Dermis microvascular lymphatic vessel endothelial cell (primary cell): ENCODE measurements at places on chromosomes 2 and 18.

DNA sequence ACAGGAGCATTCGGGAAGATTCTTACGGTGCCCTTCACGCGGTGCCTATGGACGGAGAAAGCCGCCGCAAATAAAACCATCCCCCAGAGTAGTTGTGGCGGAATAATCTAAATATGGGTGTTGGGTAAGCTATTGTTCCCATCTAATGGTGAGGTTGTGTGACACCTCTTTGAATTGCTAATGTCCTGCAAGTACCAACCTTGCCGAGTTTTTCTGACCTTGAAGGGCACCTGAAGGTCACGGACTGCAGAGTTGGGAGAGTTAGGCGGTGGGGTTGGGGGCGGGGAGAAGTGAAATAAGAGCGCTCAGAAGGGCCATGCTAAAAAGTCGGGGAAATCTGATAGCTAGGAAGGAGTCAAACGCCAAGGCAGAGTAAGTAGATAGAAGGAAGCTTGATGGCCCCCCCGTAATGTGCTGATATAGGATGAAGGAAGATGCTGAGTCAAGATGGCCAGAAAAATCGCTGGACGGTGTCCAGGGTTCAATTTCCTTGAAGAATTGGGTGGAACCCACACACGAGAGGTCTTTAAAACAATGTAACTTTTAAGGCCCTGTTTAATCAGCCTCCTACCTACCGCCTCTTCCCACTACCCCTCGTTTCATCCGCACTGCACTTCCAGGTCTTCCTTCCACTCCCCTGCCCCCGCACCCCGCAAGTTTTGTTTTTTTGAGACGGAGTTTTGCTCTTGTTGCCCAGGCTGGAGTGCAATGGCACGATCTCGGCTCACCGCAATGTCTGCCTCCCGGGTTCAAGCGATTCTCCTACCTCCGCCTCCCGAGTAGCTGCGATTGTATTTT, 600 bp downstream of the KATNAL2 start:
- DNase-seq: no peak

DNA sequence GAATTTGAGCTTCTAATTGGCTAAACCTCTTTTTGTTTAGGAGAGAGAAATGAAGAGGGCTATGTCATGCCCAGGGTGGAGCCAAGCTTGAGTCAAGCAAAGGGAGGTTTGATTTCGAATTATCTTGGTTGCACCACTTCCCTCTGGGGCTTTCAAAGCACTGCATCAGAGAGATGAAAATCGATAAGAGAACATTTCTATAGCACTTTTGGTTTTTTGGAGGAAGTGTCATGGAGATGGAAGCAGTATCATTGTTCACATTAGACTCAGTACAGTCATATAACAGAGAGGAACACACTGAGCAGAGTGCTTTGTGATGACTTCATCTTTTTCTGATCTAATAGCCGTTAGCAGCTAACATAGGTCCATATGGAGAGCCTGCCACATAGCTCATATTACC, 120.3 kb upstream of the UXS1 start:
- no peak for DNase-seq

- no peak for DNase-seq
Measured at GRCh38 chr2:80525152-80525551, 220.6 kb upstream of the LRRTM1 start.

DNA sequence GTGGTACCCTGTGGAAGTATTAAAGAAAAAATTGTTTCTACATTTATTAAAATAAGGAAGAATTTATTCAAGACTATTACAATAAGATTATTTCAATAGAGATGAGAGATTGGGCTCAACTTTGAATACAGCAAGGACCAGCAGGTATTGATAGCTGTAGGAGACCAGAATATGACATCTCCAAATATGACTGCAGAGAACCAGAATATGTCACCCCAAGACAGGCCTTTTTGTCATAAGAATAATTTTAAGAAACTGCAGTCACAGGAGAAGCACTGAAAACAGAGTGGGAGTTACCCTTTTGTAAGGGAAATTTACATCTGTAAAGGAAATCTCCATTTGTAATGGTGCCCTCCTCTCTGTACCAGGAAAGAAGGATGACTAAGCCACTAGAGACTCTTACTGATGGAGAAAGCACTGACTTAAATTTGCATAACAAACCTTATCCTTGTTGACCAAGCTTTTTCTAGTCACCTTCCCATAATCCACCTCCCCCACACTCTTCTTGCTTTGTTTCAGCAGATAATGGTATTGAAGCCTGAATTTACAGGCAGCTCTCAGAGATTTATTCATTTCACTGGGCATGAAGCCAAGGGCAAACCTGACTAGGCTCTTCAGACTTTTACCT, 145.1 kb upstream of the RMP24 start:
- no peak for DNase-seq
